ENCODE measurements at places on chromosomes 2 and 18. TPM values are rescaled to one million over a fixed set of nuclear protein-coding genes. Genes with fewer than 3 reads are reported as not detected.

Gene RIT2
- not detected for total RNA-seq

DNA sequence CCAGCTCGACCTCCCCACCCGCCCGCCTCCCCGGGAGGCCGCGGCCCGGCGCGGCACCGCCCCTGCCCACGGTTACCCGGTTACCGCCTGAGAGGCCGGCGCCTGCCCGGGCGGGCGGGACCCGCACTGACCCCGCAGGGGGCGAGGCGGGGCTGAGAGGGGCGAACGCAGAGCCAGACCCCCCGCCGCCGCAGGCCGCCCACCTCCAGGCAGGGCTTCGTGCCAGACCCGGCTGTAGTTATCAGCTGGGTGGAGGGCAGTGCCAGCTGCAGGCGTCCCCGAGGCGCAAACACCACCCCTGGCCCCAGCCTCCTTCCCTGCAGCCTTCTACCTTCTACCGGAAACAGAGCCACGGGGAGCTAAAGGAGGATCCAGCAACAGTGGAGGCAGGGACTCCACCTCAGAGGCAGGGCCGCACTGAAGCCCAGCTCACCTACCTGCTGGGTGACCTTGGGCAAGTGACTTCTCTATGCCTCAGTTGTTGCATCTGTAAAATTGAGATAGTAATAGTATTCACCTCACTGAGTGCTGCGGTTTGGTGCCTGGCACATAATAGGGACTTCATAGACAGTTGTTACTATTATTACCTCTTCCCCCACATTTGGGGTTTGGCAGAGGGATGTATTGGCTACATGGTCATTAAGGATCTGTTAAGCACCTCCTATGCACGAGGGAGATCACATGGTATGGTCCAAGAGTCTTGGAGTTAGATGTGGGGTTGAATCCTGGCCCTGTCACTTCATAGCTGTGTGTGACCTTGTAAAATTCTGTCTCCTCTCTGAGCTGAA lies 231.6 kb upstream of the SMAD2 start:
- no peaks in the 10 kb centered on the region for H3K36me3 ChIP-seq
- H3K4me3 ChIP-seq, result peak overlapping the region; percentile 49
- peaks cover 20% of the 10 kb centered on the region for H3K4me1 ChIP-seq
- peaks cover 6% of the 10 kb centered on the region for H3K27me3 ChIP-seq

GRCh38 chr2:207274530-207275189 lies 108.9 kb upstream of the KLF7 start:
- DNase-seq, result no peak
- no peaks in the 10 kb centered on the region for H3K27me3 ChIP-seq
- no peak overlapping the region for H3K4me3 ChIP-seq
- H3K36me3 ChIP-seq, result no peaks in the 10 kb centered on the region
- no peaks in the 10 kb centered on the region for H3K4me1 ChIP-seq

- no peak overlapping the region for H3K4me3 ChIP-seq
- DNase-seq, result no peak
- no peaks in the 10 kb centered on the region for H3K4me1 ChIP-seq
Measured at GRCh38 chr2:497770-498492, 179.3 kb downstream of the TMEM18 start.

- H3K36me3 ChIP-seq, result no peaks in the 10 kb centered on the region
- H3K27ac ChIP-seq, result no peak overlapping the region
- no peaks in the 10 kb centered on the region for H3K27me3 ChIP-seq
- no peak for DNase-seq
Measured at GRCh38 chr18:11999429-11999828, 18.1 kb downstream of the IMPA2 start.

- no peaks in the 10 kb centered on the region for H3K27me3 ChIP-seq
- H3K27ac ChIP-seq, result no peak overlapping the region
- H3K4me3 ChIP-seq, result no peak overlapping the region
- H3K4me1 ChIP-seq, result no peaks in the 10 kb centered on the region
- H3K36me3 ChIP-seq, result no peaks in the 10 kb centered on the region
Measured at GRCh38 chr2:223469270-223470046, 132.7 kb downstream of the SCG2 start.

GRCh38 chr18:39701839-39702238 lies 2136.2 kb upstream of the CELF4 start:
- H3K27ac ChIP-seq, result no peak overlapping the region
- H3K4me1 ChIP-seq, result no peaks in the 10 kb centered on the region
- H3K27me3 ChIP-seq, result no peaks in the 10 kb centered on the region
- DNase-seq, result no peak

Gene DYNAP
- total RNA-seq, result not detected
